ENCODE measurements at places on chromosomes 6 and 20.

GRCh38 chr6:31898383-31899011 is 999 bp upstream of the EHMT2 start:
- peak; percentile 30 for DNase-seq

DNA sequence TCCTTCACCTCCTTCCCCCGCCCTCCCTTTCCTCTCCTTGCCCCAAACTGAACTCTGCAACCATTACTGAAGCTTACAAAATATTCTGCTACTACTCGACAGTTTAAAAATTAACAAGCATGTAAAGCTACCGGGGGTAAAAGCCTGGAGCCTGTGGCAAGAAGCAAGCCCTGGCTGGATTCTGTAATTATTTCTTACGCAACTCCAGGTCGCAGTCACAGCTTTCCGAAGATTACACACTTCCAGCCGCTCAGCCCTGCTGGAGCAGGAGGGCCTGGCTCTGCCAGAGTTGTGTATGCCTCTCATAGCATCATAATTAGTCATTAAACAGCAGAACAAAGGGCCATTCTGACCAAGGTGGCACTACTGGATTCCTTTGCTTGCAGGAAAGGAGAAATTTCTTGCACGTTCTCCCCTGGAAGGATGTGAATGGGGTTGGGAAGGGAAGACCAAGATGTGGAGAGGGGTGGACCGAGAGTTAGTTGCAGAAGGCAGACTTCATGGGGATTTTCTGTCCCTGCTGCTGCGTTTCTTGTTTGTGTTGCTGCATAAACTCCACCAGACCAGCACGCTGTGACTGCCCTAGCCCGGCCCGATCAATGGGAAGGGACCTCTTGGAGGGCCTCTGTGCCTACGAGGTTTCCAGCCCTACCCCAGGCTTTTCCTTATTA is 23.6 kb downstream of the FOXQ1 start:
- no peak for DNase-seq

- no peak for DNase-seq
Observed at GRCh38 chr6:130382872-130383490, 17.2 kb downstream of the TMEM200A start.

- peak; percentile 22 for DNase-seq
Observed at GRCh38 chr6:4774715-4775493, 1.3 kb upstream of the CDYL start.

- no peak for DNase-seq
Observed at GRCh38 chr6:36467625-36468024, 24.8 kb downstream of the KCTD20 start.

- DNase-seq: no peak
Observed at GRCh38 chr20:58646257-58646656, 4.8 kb upstream of the STX16 start.

- DNase-seq: no peak
Observed at GRCh38 chr6:45631396-45631795, 253.7 kb upstream of the SUPT3H start.

GRCh38 chr6:88248709-88249321 is 82.7 kb upstream of the CNR1 start:
- DNase-seq: no peak

- no peak for DNase-seq
Observed at GRCh38 chr6:139398658-139399057, 24.2 kb upstream of the CITED2 start.

DNA sequence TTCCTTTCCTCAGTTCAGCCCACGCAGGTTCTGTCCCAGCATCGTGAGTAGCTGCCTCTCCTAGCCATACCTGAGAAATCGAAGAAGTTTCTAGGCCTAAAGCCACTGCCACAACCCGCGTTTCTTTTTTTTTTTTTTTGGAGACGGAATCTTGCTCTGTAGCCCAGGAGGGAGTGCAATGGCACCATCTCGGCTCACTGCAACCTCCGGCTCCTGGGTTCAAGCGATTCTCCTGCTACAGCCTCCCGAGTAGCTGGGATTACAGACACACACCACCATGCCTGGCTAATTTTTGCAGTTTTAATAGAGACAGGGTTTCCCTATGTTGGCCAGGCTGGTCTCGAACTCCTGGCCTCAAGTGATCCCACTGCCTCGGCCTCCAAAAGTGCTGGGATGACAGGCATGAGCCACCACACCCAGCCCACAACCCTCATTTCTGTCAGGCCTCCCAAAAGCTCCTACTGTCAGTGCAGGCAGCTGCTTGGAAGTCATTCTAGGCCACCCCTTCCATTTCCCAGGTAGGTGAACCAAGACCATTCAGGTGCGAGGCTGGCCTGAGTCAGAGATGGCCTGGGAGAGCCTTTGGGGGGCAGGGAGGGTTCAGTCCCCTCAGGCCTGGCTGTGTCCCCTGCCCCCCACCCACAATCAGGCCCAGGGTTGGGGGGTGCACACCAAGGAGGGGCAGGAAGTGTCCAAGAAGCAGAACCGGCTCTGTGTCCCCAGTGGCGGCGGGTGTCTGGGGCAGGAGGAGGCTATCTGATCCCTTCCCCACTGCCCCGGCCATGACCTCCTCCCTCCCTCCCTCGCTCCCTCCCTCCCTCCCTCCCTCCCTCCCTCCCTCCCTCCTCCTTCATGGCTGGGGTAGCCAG is 47.2 kb downstream of the NOL4L start:
- DNase-seq: no peak

GRCh38 chr20:15848995-15849610 is 724.1 kb downstream of the KIF16B start:
- no peak for DNase-seq

- peak; percentile 74 for DNase-seq
Observed at GRCh38 chr20:58408603-58409246, 19.7 kb downstream of the VAPB start.

DNA sequence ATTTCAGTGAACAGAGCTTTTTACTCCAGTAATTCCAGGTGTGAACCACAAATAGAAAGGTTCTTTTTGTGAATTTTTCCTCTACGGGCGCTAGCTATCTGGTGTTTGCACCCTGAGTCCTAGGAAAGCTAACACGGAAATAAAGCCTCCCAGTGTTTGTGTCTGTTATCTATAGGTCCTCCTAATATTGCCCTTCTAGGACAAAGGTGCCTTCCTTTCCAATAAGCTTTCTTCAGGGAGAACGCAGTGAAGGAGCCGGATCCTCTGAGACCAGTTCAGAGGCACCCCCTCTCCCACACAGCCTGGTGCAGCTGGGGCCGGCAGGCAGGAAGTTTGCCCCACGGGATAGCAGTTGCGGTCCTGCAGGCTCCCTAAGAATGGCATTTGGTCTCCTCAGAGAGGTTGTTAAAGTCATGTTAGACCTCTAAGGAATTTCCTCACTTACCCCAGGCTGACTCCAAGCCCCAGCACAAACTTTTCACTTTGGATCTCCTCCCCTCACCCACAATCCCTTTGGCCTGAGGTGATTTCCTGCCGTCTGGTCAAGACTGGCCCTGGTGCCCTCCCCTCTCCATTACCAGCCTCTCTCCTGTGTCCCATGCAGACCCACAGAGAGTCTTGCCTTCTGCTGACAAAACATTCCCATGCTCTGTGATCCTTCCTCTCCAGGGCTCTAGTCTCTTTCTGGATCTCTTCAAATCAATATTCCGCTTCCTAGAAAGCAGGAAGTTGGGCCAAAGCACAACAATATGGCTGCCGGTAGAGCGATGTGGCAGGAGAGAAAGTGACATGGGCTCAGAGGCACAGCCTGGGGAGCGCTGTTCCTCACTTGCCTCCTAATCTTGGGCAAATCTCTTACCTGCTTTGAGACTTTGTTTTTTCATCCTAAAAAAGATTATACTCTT is 126.0 kb downstream of the MOXD1 start:
- no peak for DNase-seq

DNA sequence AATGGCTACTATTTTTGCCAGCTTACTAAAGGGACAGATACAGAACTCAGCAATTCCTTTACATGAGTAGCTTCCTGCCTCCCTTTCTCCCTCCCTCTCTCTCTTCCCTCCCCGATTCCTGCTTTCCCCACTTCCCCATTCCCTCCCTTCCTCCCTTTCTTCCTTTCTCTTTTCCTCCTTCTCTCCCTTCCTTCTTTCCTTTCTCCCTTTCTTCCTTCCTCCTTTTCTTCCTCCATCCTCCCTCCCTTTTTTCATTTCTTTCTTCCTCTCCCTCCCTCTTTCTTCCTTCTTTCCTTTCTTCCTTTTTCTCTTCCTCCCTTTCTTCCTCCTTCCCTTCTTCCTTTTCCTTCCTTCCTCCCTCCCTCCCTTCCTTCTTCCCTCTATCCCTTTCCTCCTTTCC is 178.1 kb downstream of the RNF144B start:
- DNase-seq: no peak

DNA sequence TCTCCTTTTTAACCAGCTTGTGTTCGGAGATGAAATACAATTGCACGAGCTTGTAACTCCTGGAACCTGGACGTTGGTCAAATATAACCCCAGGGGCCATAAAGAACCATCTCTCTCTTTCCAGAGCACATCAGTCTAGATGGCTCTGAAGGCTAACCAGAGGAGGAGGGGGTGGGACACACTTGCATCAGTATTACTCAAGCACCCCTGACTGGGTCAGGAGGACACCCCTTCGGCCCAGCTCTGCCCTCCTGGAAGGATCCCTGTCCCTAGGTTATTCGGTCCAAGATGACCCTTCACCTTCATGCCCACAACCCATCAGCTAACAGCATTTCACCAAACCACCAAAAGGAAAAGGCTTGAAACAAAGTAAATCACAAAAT is 67.1 kb downstream of the FYN start:
- no peak for DNase-seq

DNA sequence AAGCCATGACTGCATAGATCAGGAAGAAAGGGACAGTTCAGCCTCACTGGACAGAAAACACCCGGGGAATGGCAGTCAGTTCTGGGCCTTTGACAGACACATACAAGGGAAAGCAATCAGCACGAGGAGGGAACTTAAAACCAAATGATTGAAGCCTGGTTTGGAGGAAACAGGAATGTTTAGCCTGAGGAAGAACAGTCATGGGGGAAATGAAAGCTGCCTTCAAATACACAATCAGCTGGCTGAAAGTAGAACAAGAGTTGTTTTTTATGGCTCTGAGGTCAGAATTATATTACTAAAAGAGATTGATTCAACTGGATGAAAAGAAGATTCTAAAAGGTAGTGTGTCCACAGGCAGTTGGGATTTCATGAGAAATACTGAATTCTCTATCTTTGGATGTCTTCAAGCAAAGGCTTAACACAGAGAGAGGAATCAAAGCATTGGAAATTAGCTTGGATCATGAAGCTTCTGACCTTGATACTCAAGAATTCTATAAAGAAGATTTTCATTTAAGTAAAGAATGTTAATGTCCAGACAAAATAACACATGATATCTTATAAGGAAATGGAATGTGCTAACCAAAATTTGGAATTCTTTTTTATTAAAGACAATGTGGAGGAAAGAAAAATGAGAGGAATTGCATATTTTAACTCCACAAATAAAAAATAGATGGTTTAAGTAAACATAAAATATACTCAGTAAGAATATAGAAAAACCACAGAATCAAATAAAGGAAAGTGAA is 216.6 kb downstream of the IBTK start:
- DNase-seq: no peak

DNA sequence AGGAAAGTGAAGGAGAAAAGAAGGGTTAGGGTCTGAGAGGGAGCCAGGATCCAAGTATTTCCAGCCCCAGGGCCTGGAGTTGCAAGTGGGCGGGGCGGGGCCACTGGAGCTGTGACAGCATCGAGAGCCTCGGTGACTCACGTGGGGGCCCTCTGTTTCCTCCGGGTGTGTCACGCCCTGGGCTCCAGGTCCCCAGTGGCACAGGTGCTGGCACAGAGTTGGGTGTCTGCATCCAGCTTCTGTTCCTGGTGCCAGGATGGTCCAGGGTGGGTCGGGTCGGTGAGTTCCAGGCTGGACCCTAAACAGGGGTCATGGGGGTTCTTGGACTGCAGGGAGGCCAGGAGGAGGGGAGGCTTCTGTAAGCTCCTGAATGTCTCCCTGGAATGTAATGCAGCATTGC is 16.7 kb downstream of the RAET1L start:
- no peak for DNase-seq
